Stimulated activated CD8-positive, alpha-beta memory T cell treated with anti-CD3 and anti-CD28 coated beads, Interleukin-4, amount 100 ng/mL, for 1 hour (primary cell): ENCODE measurements at places on chromosomes 12 and 14.

DNA sequence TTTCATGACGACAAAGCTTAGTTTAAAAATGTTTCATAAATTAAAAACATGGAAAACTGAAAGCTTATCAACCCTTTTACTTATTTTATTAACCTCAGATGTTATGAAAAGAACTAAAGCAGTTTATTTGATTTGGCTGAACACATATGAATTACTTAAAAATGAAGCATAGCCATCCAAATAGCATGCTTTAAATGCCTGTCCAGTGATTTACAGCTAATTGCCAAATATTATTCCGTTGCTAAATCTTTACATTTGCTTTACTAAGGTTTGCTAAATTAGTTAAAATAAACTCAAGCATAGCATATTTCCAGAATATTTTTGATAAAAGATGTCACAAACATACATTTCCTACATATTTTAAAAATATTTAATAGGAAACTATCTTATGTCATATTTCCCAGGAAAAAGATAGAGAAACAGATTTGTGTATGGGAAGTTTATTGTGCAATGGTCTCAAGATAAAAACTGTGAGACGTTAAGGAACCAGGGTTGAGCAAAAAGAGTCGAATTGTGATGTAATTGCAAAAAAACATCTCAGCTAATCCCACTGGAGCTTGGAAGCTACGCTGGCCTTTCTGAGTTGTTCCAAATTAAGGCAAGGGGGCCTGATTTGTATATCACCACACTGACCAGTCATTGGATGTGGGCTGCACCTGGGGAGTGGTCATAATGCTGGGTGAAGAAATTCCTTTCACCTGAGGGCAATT, 25.8 kb downstream of the GPR135 start:
- DNase-seq: no peak

GRCh38 chr12:114686773-114687500, 3.0 kb upstream of the TBX3 start:
- DNase-seq: no peak

DNA sequence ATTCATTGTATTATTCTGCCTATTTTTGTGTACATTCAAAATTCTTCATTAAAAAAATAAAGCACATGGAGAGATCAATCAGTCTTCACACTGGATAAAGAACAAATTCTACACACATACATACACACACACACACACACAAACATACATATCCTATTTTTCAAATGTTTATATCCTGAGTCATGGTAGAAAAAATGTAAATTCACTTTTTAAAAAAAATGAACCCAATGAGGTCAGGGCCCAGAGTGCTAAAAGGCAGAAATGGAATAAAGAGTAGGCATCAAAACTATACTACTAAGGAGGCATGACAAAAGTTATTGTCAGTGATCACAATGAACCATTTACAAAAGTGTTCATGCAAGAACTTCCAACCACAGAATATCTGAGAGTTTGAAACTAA, 17.3 kb downstream of the GALC start:
- DNase-seq: no peak

DNA sequence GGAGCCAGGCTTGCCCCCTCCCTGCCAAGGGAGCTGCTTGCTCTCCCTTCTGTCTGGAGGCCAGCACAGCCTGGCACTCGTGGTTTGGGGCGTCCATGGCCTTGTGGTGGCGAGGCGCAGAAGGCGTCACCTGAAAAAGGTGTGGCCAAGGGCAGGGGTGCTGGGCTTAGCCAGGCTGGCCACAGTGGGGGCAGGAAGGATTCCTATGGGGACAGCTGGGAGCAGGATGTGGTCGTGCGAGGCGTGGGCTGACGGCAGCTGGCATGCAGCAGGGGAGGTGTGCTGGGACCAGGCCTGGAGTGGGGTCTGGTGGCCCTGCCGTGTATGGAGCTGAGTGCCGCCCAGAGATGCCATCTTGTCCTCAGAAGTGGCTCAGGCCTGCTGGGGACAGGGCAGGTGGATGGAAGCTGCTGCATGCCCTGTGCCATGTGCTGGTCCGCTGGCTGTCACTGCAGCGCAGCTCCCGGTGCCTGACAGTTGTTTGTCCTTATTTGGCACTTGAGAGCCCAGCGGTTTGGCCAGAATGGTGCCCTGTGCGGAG, 30.0 kb downstream of the SH2B3 start:
- DNase-seq: no peak

DNA sequence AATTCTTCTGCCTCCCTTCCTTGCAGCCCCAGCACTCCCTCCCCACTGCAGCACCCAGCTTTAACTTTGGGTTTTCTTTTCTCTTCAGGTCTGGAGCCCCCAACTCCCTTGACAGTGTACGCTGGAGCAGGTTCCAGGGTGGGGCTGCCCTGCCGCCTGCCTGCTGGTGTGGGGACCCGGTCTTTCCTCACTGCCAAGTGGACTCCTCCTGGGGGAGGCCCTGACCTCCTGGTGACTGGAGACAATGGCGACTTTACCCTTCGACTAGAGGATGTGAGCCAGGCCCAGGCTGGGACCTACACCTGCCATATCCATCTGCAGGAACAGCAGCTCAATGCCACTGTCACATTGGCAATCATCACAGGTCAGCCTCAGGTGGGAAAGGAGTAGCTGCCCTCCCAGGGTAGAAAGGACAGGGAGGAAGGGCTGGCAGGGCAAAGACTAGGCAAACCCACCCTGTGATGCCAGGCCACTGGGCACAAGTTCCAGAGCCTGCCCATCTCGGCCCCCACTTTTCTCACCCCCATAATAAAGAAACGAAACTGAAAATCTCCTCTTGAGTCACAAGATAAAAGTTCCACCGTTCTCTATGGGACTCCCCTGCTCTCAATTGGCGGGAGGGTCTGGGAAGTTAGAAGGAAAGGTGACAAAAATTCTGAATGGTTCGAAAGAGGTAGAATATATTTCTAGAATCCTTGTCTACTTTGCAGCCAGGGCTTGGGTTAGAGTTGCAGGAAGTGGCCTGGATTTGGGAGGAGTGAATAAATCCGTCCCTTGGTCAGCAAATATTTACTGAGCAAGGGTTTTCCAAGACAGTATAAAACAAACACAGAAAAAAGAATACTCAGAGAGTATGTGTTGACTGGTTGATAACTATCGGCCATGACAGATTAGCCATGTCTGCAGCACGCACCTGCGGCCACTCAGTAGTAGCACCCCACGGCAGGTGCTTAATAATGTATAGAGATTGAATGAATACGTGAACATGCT, 3.2 kb downstream of the LAG3 start:
- DNase-seq: no peak

DNA sequence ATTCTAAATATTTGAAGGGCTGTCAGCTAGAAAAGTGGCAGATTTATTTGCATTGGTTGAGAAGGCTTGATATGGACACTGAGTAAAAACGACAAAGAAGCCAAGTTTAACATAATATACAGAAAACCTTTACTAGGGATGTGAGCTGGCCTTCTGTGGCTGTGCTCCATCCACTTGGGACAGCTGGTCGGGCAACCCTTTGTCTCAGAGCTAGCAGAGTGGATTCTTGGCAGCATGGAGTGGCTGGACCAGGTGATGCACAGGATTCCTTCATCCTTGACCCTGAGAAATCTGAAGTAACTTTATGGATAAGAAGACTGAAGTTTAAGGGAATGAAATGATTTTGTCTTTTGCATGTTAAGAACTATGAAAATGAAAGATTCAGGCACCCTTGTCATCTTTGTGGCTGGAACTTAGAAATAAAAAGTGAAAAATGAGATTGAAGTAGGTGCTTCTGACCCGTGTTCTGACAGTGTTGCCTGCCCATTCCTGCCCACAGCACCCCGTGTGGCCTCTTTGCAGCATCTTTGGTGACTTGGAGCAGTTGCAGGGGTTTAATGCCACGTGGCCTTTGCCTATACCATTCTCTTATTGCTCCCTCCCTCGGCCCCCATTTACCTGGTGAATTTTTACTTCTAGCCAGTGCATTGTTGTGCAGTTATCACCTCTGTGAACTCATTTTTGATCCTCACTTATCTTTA, 32.6 kb downstream of the PELI2 start:
- DNase-seq: no peak

DNA sequence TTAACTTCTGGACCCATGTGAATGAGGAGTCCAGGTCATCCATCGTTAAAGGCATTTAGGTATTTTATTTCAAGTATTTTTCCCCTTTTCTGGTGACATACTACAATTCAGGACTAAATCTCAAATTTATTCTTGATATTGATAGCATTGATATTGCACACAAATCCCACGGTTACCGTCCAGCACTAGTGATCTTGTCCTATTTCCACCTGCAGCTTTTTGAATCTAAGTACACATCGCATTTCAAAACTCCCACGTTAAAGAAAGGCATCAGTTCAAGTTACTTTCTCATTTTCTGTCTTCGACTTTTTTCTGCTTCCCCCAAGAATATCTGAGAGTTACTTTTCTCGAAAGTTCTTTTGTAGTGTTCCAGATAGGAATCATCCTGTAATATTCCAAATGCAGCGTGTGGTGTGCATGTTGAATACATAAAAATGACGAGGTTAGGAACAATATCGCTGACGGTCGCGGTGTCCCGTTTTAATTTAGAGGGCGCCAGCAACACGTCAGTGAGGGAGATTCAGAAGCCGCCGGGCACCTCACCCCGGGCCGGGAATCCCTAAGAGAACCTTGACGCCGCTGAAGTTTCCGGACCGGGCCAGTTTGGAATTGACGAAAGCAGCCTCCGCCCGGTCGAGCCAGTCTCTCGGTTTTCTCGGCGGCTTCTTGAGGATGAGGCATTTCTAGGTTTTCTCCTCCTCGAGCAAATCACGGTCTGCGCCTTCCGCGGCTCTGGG, 569 bp upstream of the RGS6 start:
- no peak for DNase-seq

DNA sequence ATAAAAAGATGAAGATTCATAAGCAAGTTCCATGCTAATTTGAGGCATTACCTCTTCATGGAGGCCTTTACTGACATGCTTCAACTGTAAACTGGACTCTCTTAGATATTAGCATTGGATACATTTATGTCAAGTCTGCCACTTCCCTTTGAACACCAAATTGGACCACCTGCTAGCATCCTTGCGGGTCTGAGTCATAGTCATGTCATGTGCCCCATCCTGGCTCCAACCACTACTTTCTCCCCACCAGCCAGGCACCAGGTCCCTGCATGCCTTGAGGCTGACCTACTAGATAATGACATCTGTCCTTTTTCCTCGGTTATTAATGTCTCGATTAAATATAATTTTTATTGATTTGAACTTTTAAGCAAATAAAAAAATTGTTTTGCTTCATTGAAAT, 32.9 kb upstream of the EEA1 start:
- no peak for DNase-seq

DNA sequence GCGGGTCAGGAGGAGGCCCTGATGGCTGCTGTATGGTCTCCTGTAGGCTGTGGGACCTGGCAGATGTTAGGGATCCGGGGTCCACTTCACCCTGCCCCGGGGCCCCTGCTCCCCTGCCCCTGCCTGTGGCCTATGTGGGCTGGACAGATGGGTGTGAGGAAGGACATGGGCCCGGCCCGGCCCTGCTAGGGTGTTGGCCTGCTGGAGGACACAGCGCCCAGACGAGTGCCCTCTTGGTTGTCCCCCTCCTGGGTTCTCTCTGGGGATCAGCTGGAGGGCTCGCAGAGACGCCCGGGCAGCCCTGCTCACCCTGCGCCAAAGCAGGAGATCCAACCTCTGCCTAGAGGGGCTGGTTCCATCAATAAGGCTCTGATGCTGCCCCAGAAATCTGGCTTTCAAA, 36.2 kb downstream of the BEGAIN start:
- DNase-seq: no peak

DNA sequence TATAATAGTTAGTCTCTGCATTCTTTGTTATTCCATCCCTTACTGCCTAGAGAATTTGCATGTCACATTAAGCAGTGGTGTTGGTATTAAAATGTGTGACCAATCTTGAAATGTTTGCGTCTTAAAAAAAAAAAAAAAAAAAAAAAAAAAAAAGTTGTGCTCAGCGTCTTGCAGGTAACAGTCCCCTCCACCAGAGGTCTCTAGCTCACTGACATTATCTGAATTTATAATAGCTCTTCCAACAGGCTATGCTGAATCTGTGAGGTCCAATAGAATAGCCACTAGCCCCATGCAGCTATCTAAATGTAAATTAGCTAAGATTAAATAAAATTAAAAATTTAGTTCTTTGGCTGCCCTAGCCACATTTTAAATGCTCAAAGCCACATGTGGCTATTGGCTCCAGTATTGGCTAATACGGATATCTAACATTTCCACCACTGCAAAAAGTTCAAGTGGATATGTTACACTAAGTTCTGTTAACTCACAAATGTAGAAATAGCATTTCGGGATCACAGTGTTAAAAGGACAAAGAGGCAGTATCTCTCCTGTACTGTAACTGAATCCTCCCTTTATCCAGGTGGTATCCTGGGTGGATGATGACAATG, 28.7 kb downstream of the NKX2-8 start:
- DNase-seq: no peak

DNA sequence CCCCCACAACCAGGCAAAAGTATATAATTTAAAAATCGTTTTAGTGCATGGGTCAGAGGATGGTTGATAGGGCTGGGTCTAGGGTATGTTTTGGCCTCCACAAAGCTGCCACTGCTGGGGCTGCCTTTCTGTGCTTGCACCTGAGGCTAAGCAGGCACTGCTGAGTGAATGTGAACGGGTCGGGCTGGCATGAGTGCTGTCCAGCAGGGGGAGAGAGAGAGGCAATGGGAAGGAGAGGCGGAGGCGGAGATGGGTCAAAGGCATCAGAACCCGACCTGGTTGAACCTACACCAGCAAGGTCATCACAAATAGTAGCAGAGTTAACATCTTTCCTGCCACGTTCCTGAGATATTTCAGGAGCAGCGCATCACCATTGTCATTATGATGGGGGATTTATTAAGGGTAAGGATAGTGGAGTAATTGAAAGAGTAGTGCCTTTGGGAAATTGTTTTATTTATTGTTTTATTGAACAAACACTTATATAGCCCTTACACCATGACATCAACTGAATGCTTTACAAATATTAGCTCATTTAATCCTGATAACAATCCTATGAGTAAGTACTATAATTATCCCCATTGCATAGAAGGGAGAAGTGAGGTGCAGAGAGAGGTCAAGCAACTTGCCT, 5.8 kb upstream of the NRXN3 start:
- DNase-seq: no peak

GRCh38 chr12:130266751-130267150, 70.9 kb upstream of the PIWIL1 start:
- DNase-seq: no peak

GRCh38 chr12:6262211-6262610, 48.3 kb upstream of the PLEKHG6 start:
- no peak for DNase-seq
